ENCODE measurements at places on chromosomes 16 and 17.

- DNase-seq = no peak
Measured at GRCh38 chr17:70073310-70073709, 1.7 kb upstream of the KCNJ16 start.

GRCh38 chr16:83136419-83136818 lies 509.6 kb downstream of the CDH13 start:
- no peak for DNase-seq

GRCh38 chr16:86379505-86379846 lies 130.9 kb upstream of the FOXF1 start:
- DNase-seq = no peak

DNA sequence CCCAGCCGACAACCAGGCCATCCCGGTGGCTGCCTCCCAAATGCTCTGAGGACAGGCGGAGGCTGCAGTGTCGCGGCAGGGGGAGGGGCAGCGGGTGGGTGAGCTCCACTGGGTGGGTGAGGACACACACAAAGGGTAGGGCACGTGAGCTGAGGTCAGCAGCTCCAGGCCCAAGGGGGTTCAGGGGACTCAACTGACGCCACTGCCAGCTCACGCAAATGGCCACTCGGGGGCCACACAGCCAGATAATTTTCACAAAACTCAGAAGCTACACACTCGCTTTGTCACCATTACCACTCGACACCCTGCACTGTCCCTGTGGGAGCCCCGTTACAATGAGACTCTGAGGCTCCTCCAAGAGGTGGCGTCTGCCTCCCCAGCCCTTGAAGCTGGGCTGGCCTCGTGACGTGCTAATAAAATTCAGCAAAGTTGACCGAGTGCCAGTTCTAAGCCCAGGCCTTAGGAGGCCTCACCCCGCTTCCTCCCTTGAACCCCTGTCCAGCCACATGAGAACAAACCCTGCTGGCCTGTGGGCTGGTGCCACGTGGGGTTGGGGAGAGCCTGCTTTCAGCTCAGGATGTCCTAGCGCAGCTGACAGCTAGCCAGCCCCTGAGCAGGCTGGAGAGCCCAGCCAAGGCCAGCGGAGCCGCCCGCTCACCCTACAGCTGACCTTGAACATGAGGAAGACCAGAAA lies 56.9 kb downstream of the RMI2 start:
- no peak for DNase-seq

- no peak for DNase-seq
Measured at GRCh38 chr17:49962599-49963308, 6.2 kb upstream of the DLX4 start.

DNA sequence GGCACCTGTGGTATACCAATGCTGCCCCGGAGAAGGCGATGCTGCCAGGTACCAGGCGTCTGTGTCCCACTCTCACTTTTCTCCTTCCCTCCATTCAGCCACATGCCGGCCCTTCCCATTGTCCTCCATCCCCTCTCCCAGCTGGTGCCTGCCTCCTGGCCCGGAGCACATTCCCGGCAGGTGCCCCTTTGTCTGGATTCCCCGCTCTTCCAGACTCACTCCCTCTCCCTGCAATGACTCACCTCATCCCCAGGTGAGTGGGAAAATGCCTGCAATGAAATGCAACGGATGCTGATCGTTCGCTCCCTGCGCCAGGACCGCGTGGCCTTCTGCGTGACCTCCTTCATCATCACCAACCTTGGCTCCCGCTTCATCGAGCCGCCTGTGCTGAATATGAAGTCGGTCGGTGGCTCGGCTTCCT lies 10.4 kb upstream of the KDM6B start:
- DNase-seq = no peak

DNA sequence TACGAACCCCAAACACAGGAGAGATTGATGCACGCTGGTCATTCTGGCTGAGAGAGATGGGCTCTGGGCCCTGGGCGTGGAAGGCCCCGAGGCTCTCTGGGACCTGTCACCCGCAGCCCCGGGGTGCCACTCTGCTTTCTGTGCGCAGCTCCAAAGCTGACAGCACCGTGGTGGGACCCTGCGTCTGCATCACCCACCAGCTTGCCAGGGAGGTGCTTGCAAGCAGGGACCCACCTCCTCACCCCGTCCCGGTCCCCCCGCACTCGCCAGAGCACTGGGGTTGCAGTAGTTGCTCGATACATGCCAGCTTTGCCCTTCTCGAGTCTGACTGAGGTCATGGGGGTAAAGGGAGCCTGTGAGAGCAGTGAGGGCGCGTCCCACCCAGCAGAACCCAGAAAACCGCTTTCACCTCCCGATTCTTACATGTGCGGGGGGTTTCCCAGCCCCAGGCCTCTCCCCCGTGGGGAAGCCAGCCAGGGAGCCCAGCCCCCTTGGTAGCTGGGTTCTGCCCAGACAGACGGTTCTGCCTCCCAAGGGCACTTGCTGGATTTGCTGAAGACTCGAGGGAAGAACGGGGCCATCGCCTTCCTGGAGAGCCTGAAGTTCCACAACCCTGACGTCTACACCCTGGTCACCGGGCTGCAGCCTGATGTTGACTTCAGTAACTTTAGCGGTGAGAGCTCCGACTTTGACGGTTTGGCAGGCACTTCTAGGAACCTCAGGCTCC lies 12.5 kb downstream of the CARD14 start:
- no peak for DNase-seq

GRCh38 chr16:88343271-88343791 lies 39.4 kb upstream of the ZNF469 start:
- no peak for DNase-seq

DNA sequence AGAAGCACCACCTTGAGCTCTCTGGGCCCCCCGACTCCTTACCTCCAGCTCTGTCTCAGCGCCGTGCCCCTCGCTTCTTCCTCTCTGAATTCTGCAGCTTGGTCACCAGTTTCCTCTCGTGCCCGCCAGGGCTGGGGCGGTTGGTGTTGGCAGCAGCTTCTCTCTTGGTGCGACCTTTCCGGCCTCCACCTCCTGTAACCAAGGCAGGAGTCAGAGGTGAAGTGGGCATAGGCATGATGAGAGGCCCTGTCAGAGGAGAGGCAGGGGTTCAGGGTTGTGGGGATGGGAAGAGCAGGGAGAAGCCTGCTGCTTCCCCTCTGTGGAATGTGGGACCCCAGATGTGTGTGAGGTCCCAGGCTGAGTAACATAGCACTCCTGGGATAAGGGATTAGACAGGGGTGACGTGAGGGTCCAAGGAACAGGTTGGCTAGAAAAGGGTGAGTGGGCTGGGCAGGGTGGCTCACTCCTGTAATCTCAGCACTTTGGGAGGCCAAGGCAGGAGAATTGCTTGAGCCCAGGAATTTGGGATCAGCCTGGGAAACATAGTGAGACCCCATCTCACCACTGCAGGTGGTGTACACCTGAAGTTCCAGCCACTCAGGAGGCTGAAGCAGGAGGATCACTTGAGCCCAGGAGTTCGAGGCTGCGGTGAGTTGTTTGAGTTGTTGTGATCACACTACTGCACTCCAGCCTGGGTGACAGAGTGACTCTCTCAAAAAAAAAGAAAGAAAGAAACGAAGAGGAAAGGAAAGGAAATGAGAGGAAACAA lies 626 bp downstream of the NUPR1 start:
- DNase-seq = no peak

DNA sequence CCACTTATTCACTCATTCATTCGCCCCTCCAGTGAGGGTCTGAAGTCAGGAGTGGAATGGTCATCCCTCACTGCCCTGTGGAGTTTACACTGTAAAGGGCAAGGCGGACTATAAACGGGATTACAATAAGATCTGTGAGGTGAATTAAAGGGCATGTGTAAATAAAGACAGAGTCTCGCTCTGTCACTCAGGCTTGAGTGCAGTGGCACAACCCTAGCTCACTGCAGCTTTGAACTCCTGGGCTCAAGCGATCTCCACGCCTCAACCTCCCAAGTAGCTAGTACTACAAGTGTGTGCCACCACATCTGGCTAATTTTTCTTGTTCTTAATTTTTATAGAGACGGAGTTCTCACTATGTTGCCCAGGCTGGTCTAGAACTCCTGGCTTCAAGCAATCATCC lies 25.8 kb downstream of the GINS3 start:
- DNase-seq = no peak

- no peak for DNase-seq
Measured at GRCh38 chr17:51200295-51200694, 34.1 kb downstream of the NME2 start.

DNA sequence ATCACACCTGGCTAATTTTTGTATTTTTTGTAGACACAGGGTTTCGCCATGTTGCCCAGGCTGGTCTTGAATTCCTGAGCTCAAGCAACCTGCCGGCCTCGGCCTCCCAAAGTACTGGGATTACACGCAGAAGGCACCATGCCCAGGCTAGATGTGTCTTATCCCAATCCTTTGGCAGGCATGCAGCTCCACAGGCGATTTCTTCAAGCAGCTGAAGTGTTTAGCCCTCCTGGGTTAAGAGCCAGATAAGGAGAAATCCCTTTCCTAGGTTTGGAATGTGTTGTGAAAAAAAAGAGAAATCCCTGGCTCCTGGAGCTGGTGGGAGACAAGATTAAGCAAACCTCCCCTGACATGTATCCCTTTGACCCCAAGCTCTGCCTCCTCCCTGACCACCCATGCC lies 2.1 kb upstream of the NHERF1 start:
- DNase-seq = no peak

DNA sequence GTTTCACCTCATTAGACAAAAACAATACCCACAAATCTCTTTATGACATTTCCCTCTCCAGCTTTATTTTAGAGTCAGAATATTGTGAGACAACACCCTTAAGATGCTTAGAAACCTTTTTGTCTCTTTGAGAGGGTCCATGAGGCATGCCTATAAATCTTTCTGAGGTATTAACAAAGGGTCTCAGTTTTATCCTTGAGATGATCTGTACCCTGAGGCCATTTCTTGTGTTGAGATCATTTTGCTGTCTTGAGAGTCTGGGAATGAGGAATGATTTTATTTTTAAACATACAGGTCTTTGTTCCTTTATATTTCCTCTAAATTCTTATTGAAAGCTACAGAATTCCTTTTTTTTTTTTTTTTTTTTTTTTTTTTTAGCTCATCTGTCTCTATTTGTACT lies 179.7 kb upstream of the HS3ST4 start:
- DNase-seq = no peak

DNA sequence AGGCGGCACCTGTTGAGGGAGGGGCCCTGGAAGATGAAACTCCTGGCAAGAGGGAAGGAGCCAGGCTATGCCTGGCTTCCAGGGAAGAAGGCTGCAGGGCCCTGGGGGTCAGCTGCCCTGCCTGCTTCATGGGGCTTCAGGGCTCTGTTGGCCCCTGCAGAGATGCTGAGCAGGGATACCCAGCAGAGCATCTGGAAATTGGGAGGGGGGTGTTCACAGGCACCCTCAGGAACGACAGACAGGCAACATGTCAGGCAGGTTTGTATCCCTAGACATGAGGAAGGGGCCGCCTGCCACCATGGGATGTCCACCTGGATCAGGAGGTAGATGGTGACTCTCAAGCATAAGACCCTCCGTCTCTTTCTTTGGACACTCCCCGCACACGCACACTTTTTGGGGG lies 13.8 kb upstream of the ZNF423 start:
- no peak for DNase-seq

DNA sequence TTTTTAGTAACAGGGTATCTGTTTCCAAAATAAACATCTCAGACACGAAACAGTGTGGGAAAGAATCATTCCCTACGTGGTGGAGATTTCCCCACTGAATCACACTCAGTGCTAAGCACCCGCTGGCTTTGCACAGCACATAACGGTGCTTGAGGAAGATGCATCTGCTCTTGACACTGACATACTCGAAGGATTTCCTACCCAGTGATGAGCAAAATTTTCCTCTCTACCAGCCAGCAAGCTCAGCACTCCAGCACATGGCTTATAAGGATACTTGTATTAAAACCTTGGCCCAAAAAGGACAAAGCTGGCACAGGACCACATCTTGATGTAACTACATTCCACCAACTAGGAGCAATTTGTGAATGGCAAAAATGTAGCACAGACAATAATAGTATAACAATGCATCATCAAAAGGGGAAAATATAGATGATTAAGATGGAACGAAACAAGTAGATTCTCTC lies 59.0 kb downstream of the ANKFY1 start:
- DNase-seq = no peak

DNA sequence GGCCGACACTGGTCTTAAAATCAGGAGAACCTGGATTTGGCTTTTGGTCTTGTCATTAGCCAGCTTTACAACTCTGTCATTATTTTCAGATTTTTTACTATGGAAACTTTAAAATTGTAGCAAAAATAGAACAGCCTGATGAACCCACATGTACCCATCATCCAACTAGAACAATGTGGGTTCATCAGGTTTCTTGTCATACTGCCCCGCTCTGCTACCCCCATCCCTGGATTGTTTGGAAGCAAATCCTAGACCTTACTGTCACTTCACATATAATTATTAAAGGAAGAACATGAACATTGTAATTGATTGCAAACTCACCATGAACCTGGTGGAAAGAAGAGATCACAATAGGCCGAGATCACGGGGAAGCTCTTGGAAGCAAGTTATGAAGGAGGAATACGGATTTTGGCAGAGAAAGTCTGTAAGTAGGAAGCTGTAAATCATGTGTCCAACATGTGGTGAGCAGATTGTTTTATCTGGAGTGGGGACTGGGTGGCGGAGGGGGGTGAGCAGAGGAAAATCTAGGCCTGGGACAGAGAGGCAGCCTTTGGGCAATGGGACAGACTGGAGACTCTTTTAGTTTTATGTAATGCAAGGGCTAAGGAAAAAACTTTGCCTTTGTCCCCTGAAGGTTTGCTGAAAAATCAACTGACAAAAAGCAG lies 67.0 kb downstream of the PITPNC1 start:
- DNase-seq = no peak

GRCh38 chr16:70553645-70554044 lies 30.0 kb downstream of the SF3B3 start:
- no peak for DNase-seq

DNA sequence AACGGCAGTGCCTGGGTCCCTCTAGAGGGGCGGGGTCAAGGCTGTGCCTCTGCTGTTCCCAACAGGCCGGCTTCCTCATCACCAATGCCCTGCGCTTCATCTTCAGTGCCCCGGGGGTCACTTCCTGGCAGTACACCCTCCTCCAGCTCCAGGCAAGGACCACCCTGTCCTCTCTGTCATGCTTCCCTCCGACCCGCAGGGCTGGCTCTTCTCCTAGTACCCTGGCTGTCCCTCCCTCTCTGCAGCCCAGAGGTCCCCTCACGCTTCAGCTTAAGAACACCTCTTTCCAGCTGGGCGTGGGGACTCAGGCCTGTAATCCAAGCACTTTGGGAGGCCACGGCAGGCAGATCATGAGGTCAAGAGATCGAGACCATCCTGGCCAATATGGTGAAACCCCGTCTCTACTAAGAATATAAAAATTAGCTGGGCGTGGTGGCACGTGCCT lies 25.8 kb downstream of the CASKIN2 start:
- DNase-seq = no peak

- DNase-seq = no peak
Measured at GRCh38 chr16:73499276-73499675, 451.3 kb upstream of the ZFHX3 start.

- no peak for DNase-seq
Measured at GRCh38 chr16:4345836-4346781, 5.0 kb downstream of the PAM16 start.

DNA sequence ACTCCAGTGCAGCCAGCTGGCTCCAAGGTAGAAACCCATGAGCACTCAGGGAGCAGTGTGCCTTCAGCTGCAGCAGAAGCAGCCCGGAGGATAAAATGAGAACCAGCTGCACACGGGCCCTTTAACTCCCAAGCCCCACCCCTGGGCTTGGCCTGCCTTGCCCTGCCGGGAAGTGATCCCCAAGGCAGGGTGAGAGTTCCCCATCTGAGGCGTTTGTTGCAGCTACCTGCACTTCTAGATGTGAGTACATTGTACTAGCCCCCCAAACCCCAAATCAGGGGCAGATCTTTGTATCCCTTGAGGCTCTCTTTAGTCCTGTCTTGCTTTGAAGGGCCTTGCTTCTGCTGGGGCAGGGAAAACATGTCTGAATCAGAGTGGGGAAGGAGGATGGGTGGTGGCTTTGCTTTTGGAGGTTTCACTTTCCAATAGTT lies at the start of gene MVP:
MVP (plus strand) TSS at position 192 of the 431 bp plus-strand sequence. CDS start 10,088 bp downstream, outside the sequence.
- DNase-seq = peak; percentile 62

GRCh38 chr17:58054641-58055040 lies 28.6 kb upstream of the DYNLL2 start:
- DNase-seq = no peak

Data from stimulated activated CD4-positive, alpha-beta T cell treated with anti-CD3 and anti-CD28 coated beads, Interleukin-4, amount 100 ng/mL, for 24 hours (primary cell).